Posterior cingulate gyrus (tissue), 11 donors: ENCODE measurements at places on chromosomes 4 and X.

- DNase-seq: no peak
Measured at GRCh38 chrX:20060961-20061748, 55.6 kb downstream of the MAP7D2 start.

DNA sequence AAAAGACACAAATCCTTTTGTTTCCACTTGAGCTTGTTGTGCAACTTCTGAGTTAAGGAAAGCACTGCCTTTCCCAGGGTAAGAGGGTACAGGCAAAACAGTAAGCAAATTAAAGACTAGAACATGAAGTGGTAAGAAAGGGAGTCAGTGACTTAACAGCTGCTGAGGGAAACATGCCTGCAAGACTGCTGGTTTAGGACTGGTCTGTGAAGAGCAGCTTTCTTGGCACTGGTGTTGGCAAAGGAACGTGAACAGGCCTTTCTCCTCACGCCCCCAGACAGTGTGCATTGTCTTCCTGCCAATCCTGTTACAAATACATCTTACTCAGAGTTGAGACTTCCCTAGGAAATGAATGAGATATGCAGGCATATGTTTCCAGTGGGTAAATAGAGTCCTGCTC lies 2.6 kb downstream of the LHFPL1 start:
- DNase-seq: no peak

- DNase-seq: no peak
Measured at GRCh38 chrX:109463784-109464183, 18.1 kb downstream of the GUCY2F start.

DNA sequence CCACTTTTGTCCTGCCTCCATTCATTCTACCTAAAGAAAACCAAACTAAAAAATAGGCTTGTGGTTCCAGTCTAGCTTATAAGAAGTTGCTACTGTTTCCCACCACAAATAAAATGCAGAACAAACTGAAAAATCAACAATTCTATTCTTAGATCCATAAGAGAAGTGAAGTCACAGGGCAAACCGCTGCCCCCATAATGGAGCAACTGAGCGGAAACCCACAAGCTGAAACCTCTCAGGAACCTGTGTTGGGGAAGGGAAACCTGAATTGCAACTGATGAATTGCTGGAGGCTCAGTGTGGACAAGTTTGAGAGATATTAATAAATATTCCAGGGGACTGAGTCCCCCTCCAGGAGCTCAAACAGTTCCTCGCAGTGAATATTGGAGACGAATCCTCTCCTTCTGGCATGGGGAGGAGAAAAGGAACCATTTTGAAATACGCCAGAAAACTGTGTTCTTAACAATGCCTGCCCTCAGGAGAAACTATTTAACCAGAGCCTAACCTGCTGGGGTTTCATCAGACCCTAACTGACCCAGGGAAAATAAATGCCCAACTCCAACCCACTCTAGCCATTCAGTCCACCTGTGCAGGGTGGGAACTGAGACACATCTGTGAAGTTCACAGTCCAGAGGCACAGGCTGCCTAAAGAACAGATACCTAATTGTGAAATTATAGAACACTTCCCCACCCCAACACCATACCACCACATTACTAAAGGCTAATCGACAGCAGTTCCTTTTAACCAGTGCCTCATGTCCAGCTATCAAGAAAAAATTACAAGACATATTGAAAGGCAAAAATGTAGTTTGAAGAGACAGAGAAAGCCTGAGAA lies 22.8 kb upstream of the SH3RF1 start:
- DNase-seq: no peak

DNA sequence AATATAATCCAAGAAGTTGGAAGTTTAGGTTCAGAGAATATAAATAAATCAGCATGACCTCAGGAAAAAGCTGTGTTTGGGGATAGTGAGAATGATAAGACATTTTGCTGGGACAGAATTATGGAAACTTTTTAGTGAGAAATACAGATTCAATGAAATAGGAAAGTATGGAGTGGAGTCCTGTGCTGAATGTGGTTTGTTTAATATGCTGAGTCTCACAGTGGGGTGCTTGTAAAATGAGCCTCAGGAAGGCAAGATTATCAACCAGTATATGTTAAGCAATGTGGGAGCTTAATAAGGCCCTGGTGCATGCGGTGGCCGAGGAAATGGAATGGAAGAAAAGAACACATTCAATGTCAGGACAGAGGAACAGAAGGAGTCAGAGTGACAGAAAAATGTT lies 1554.7 kb upstream of the TENM3 start:
- DNase-seq: no peak

DNA sequence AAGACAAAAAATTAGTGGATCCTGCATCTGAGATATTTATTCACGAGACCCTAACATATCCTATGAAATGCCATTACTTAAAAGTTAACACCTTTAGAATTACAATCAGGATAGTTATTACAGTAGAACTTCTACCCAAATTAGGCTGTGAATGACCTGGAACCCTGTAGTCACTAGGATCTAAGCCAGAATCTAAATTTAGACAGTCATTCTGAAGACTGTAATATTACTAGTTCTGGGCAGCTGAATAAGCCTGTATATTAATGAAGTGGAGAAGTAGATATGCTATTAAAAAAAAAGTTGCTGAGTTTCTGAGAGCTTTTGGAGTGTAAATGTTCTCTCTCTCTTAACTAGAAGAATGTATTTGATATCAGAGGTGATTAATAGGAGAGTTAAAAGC lies 67.0 kb downstream of the FAM13A start:
- no peak for DNase-seq

- DNase-seq: no peak
Measured at GRCh38 chr4:72969976-72970375, 99.5 kb downstream of the COX18 start.

DNA sequence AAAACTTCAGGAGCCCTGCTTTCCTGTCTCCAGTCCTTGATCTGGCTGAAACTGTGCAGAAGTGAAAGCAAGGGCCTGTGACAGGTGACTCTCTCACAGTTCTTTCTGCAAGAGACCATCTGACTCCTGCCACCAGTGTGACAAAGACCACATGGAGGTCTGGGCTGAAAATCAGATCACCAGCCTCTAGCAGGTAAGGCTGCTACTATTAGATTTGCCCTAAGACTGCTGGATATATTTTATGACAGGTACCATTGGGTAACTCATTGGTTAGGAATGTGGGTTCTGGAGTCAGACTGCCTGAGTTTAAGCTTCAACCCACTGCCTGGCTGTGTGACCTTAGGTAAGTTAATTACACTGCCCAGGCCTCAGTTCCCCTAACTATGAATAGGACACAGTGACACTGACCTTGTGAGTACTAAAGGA lies 163.3 kb upstream of the SLC7A11 start:
- DNase-seq: no peak

- no peak for DNase-seq
Measured at GRCh38 chr4:114879916-114880669, 233.3 kb downstream of the NDST4 start.

DNA sequence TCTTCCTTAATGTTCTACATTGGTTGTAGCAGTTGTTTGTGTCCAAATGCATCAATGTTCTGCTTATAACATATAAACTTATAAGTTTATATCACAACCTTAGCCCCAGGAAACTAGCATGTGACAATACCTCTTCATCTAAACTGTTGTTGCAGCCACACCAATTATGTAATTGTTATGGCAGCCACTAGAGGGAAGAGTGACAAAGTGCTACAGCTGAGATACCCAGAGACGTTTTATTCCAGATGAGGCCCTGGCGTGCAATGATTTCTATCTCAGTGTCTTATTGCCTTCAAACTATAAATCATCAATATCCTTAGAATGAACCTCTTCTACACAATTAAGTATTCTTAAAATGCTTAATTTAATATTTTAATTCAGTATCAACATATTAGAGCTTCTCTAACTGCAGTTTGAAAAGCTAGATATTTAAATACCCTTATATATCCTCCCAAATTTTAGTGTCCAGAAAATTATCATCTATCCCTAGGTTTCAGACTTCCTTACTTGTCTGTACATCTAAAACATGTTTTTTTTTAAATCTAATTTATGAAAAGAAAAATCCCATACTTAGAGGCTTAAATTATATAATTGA lies 171.6 kb downstream of the PCDH10 start:
- no peak for DNase-seq

- DNase-seq: no peak
Measured at GRCh38 chr4:79673377-79673776, 265.3 kb upstream of the GK2 start.

GRCh38 chrX:153870791-153871360 lies 15.1 kb downstream of the L1CAM start:
- no peak for DNase-seq

DNA sequence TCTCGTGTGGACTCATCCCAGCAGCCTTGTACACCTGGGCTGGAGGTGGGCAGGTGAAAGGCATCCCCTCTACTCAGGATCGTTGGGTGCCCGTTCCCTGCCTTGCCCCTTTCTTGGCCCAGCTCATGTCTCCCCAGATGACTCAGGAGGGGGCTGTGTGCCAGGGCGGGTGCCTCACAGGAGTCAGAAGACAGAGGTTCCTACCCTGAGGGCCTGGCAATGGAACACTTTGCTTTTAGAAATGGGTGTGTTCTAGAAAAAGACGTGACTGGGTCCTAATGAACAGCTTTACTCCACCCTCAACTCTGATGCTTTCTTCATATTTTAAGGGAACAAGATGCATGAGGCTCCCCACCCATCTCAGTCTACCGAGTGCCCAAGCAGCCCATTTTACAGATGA lies 22.5 kb upstream of the TRIM2 start:
- DNase-seq: no peak

GRCh38 chr4:185811509-185812364 lies at the start of gene SORBS2:
Gene SORBS2, minus strand, starts transcription at chr4:185812194. Its CDS starts 121,623 bp downstream, at chr4:185690571.
- DNase-seq: peak; percentile 83

- no peak for DNase-seq
Measured at GRCh38 chr4:48939785-48940184, 33.2 kb upstream of the OCIAD2 start.

GRCh38 chr4:113756005-113756410 lies 5.5 kb downstream of the CAMK2D start:
- no peak for DNase-seq

DNA sequence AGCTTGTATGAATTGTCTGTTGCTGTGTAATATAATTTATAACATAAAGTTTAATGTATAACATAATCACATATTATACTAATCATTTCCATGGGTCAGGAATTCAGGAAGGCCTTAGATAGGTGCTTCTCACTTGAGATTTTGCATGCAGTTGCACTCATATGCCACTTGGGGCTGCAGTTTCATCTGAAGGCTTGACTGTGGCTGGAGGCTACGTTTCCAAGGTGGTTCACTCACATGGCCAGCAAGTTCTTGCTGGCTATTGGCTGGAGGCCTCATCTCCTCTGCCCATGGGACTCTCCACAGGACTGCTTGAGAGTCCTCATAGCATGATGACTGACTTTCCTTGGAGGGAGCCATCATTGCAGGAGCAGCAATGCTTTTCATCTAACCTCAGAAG lies 53.4 kb upstream of the STX18 start:
- no peak for DNase-seq

GRCh38 chr4:97845758-97846157 lies 297.5 kb downstream of the STPG2 start:
- DNase-seq: no peak

DNA sequence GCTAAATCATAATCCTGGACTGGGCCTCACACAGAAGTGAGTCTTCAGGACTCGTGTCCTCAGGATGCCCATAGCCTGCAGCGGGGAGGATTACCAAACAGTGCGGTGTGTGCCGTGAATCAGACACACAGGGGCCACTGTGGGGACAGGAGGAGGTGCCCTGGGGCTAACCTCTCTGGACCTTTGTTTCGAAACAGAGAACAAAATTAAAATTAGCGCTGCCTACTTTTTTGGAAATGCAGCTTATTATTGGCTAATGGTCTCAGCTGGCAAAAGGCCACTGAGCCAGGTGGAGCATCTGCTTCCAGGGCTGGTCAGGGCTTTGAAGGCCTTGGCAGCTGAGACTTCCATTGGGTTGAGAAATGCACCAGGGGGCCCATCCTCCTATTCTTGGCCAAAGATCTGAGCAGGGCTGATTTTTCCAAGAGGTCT lies 236.2 kb downstream of the EVC2 start:
- DNase-seq: no peak

DNA sequence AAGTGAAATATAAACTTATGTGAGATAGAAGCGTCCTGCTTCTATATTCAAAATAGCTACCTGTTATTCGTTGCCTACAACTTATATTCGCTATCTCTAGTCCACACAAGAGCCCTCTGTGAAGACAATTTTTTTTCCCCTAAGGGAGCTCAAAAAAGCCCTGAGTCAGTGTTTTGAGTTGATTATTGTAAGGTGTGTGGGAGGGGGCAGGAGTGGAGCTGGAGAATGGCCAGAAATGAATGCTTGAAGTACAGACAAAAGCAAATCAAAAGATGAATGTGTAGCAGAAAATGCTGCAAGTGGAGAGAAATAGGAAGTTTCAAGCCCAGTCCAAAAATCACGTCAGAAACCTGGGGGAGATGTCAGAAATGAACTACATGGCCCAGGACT lies 655.0 kb upstream of the LCORL start:
- no peak for DNase-seq

GRCh38 chrX:118254611-118255010 lies 91.3 kb upstream of the WDR44 start:
- peak; percentile 26 for DNase-seq

DNA sequence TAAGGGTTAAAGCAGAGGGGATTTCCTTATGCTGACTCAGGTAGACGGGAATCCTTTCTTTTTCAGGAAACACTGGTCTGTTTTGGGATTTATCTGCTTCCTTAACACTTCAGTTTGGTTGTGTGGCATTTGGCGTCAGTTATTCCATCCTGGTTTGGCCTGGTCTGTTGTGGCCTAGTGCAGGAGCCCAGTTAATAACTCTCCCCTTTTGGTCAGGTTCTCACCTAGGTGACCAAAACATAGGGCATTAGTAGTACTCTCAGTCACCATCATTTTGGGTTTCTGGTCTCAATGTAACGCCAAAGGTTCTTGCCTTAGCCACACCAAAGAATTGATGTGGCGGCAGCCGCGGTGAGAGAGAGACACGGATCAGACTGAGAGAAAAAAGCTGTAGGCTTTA lies 39.7 kb upstream of the IL9R start:
- DNase-seq: no peak
